ENCODE measurements at places on chromosomes 16 and 17. TPM values are rescaled to one million over a fixed set of nuclear protein-coding genes. Genes with fewer than 3 reads are reported as not detected.

DNA sequence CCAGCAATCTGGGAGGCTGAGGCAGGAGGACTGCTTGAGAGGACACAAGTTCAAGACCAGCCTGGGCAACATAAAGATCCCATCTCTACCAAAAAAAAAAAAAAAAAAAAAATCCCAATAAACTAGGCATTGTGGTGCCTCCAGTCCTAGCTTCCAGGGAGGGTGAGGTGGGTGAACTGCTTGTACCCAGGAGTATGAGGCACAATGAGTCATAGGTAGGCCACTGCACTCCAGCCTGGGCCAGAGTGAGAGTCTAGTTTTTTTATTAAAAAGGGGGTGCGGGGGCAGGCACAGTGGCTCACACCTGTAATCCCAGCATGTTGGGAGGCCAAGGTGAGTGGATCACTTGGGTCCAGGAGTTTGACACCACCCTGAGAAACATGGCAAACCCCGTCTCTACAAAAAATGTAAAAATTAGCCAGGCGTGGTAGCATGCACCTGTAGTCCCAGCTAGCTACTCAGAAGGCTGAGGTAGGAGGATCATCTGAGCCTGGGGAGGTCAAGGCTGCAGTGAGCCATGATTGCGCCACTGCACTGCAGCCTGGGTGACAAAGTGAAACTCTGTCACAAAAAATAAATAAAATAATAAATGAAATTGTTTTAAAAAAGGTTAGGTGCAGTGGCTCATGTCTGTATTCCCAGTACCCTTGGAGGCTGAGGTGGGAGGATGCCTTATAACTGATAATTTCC is 7.8 kb upstream of the CHST6 start:
- no peak for DNase-seq

GRCh38 chr16:88066234-88066633 is 115.0 kb downstream of the BANP start:
- no peak for DNase-seq

Gene ARHGAP23
- 19.4 TPM for total RNA-seq

DNA sequence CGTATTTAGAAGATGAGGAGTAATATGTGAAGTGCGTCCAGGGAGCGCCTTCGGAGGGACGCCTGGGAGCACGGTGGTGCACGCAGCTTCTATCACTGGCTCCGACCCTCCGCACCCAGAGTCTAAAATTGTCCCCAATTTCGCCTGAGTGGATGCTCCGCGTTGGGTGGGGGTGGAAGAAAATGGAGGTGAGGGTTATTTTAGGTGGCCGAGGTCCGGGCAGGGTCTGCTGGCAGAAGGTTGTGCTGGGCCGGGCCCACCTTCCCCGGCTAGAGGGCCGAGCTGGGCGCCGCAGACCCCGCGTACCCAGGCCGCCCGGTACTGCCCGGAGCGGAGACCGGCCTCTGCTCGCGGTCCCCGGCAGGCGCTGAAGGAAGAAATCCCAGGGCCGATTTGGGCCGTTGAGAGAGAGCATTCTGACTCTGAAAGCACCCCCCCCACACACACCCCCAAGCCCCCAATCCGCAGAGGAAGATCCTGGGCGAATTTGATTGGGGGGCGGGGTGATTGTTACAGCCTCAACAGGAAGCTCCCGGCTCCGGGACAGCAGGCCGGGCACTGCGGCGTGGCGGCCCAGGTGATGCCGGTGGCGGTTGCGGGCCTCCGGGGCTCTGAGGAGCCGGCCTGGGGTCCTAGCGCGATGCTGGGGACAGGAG is 3.0 kb downstream of the BAHCC1 start:
- DNase-seq: peak; percentile 82

Gene NLRC5
- total RNA-seq: 4.9 TPM

GRCh38 chr16:89562939-89563338 is 2.5 kb downstream of the RPL13 start:
- DNase-seq: no peak

- no peak for DNase-seq
Measured at GRCh38 chr17:73906896-73907870, 262.9 kb upstream of the SDK2 start.

- no peak for DNase-seq
Measured at GRCh38 chr16:21208446-21209230, 2.7 kb downstream of the ZP2 start.

- DNase-seq: no peak
Measured at GRCh38 chr16:49701789-49702494, 154.0 kb downstream of the ZNF423 start.

Gene DLX4
- total RNA-seq: 6.1 TPM

DNA sequence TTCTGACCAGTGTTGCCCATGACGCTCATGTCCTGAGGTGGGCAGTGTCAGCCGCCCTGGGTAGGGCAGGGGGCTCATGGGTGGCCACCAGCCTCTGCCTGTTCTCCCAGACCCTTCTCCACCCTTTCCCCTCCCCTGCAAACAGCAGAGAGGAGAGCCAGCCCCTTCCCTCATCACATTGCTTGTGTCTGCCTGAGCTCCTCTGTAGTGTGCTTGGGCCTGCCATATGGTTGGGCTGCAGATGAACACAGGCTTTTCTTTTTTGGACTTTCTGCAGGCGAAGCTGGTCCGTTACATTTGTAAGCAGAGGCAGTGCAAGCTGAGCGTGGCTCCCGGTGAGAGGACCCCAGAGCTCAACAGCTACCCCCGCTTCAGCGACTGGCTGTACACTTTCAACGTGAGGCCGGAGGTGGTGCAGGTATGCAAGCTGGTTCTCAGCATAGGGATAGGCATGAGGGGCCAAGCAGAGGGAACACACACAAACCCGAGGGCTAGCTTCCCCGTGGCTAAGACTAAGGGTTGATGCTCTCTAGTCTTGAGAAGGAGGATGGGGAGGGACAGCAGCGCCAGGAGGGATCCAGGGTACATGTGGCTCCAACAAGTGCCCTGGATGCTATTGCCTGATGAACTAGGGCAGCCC is 80.6 kb upstream of the LGALS9 start:
- no peak for DNase-seq

Gene MYH13
- total RNA-seq: 0.03 TPM

- DNase-seq: peak; percentile 92
Measured at GRCh38 chr17:44110823-44111633, 12.4 kb downstream of the HDAC5 start.

DNA sequence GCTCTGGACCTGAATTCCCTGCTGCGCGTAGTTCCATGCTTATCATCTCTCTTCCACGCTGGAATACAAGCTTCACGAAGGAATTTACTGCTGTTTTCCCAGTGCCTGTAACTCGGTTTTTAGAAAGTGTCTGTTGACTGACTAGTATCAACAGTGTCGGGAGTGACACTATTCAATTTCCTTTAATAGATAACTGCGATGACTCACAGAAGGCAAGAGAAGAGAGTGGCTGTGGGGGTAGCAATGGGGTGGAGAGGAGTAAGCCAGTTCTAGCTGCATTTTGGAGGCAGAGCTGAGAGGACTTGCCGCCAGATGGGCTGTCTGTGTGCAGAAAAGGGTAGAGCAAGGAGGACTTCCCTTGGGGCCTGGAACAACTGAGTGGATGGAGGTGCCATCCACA is 25.2 kb downstream of the B4GALNT2 start:
- DNase-seq: no peak

DNA sequence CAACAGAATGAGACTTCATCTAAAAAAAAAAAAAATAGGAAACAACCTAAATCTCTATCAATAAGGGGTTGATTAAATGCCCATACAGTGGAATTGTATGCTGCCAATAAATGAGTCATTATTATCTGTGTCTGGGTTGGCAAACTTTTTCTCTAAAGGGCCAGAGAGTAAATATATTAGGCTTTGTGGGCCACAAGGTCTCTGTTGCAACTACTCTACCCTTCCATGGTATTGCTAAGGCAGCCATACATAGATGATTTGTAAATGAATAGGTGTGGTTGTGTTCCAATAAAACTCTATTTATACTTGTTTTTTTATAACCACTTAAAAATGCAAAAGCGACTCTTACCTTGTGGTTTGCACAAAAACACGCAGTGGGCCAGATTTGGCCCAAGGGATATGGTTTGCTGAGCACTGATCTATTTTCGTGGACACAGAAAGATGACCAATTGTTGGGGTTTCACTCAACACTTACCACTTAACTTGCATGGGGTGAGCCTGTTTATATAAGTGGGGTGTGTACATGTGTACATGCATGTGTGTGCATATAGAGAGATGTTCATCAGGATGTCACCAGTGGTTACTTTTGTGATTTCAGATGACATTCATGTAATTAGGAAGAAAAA is 12.4 kb upstream of the IL4R start:
- DNase-seq: peak; percentile 26

Gene KRTAP1-5
- 1.2 TPM for total RNA-seq

Gene VAC14
- total RNA-seq: 8.9 TPM

Gene RAD51D
- total RNA-seq: 18.8 TPM

- peak; percentile 60 for DNase-seq
Measured at GRCh38 chr17:42287305-42287976, 857 bp upstream of the STAT5A start.

Gene ERBB2
- total RNA-seq: 19.8 TPM

DNA sequence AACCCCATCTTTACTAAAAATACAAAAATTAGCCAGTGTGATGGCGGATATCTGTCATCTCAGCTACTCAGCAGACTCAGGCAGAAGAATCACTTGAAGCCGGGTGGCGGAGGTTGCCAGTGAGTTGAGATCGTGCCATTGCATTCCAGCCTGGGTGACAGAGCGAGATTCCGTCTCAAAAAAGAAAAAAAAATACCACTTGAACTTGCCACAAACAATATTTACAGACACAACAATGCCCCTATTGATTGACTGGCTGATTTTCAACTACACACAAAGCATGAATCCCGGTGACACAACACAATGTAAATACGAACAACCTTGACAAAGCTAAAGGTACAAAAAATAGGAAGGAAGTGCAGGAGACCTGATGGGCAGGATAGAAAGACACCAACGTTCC is 49.3 kb downstream of the NXN start:
- no peak for DNase-seq

- DNase-seq: no peak
Measured at GRCh38 chr16:76204249-76204648, 73.0 kb upstream of the CNTNAP4 start.
